Stimulated activated CD4-positive, alpha-beta T cell treated with anti-CD3 and anti-CD28 coated beads, Interleukin-4, amount 100 ng/mL, for 24 hours (primary cell): ENCODE measurements at places on chromosomes 16 and 17.

DNA sequence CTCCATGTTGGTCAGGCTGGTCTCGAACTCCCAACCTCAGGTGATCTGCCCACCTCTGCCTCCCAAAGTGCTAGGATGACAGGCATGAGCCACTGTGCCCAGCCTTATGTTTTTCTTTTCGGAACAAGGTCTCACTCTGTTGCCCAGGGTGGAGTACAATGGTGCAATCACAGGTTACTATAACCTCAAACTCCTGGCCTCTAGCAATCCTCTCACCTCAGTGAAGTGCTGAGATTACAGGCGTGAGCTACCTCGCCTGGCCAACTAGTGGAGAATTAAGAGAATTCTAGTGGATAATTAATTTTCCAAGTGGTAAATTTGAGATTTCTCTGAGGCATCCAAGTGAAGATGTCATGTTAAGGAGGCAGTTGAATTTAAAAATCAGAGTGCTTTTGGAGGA, 2.9 kb upstream of the FBXO47 start:
- no peak for DNase-seq

DNA sequence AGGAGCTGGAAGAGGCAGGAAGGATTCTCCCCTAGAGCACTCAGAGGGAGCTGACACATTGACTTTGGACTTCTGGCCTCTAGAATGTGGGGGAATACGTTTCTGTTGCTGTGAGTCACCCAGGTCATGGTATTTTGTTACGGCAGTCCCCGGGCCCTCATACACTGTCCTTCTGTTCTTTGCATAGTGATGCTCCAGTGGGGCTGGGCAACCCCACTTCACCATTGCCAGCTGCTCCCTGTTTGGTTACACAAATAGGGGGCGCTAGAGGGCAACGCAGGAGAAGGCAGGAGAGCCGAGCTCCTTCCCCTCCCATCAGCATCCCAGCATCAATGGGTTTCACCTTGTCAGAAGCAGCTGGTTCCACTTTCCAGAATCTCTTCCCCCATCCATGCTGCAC, 257.7 kb upstream of the FOXF1 start:
- no peak for DNase-seq

DNA sequence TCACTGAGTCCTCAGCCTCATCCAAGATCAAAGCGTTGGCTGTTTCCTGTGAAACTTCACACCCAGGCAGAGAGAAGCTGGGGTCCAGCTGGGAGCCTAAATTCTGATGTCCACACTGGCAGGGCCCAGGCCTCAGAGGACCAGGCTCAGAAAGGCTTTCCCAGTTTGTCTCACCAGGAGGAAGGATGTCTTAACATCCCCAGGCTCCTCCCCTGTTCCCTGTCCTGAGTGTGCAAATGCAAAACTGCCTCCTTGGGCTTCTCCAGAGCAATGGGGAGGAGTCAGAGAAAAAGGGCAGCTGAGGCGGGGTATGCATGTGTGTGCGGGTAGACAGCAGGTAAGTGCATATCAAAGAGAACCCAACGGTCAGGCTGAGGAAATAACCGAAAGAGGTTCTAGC, 45.7 kb downstream of the CUEDC1 start:
- no peak for DNase-seq

- DNase-seq, result no peak
These were observed 11.1 kb downstream of the SMIM36 start for GRCh38 chr17:55500103-55500502.
